ENCODE measurements at places on chromosomes 5 and 9.

GRCh38 chr5:1003296-1003937 lies 5.2 kb upstream of the NKD2 start:
- DNase-seq: peak; percentile 95

DNA sequence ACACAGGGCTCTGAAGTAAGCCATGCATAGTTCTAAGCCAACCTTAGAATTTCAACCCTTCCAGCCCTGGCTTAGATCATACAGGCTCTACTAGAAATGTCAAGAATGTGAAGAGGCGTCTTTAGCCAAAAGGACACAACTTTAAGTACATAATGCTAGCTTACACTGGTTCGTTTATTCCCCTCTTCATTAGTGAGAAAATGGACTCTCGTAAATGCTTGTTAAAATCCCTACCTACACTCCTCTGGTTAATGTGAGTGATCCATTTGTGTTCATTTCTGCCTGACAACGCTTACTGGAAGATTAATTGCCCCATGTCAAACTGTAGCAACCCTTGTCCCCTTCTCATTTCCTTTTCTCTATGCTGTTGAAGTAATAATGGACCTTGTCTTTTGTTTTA lies 149.3 kb upstream of the POU5F2 start:
- no peak for DNase-seq

GRCh38 chr9:8085986-8086385 lies 286.4 kb upstream of the DMAC1 start:
- no peak for DNase-seq

DNA sequence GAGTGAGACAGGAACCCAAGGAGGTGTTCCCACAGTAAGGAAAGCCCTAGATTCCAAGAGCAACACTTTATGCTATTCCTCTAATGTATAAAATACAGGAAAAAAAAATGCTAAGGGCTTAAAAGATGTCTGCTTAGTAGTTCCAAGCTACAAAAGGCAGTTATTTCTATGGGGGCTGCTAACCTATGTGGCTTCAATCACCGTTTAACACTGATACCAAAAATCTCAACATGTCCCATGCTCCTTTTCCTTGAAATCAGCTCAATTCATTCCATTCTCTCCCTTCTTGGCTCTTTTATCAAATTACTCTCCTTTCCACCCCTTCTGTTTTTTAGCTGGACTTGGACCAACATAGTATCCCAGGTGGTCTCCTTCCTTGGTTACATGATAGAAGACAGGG lies 20.6 kb downstream of the CCNH start:
- DNase-seq: no peak

- DNase-seq: no peak
Observed at GRCh38 chr5:31850981-31851689, 212.2 kb downstream of the PDZD2 start.

DNA sequence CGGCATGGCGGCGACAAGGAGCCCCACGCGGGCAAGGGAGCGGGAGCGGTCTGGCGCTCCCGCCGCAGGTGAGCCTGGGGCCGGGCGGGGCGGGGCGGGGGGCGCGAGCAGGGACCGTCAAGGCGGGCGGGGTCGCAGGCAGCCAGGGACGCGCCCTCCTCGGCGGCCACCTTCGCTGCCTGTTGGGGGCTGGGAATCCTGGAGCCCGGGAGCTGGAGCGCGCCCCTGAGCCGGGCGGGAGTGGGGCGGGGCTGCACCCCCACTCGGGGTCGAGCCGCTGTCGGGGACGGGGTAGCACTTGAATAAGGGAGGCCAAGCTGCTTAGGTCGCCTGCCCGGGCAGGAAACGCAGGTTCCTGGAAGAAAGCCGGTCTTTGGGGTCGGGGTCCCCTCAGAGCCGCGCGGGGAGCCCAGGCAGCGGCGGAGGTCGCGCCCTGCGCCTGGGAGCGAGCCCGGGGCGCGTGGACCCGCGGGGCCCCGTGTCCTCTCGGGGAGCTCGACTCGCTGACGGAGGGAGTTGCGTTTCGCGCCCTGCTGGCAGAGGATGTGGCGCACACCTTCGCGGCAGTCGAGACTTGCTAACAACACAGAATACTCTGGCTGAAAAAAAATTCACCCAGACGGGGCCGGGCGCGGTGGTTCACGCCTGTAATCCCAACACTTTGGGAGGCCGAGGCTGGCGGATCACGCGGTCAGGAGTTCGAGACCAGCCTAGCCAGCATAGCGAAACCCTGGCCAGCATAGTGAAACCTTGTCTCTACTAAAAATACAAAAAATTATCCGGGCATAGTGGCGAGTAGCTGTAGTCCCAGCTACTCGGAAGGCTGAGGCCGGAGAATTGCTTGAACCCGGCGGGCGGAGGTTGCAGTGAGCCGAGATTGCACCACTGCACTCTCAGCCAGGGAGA lies 552 bp downstream of the OTULINL start:
- peak; percentile 75 for DNase-seq

GRCh38 chr5:106801554-106801953 lies 869.2 kb downstream of the EFNA5 start:
- no peak for DNase-seq

DNA sequence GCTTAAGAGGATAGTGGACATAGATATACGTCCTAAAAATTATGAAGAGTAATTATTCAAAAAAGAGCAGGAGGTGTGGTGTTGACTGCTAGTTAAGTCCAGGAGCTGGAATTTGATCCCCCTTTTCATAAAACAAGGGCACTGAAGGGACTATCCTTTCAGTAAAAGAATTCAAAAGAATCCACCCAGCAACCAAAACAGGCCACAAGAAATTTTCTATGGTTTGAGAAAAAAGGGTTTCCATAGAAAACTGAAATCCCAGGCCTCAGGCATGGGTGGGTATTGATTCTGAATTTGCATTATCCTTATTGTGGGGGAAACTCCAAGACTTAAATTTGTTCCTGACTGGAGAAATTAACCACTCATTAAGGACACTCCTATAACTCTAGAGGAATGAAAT lies 269.0 kb upstream of the MPDZ start:
- no peak for DNase-seq

GRCh38 chr9:76090909-76091308 lies 200.4 kb downstream of the PCSK5 start:
- DNase-seq: no peak

DNA sequence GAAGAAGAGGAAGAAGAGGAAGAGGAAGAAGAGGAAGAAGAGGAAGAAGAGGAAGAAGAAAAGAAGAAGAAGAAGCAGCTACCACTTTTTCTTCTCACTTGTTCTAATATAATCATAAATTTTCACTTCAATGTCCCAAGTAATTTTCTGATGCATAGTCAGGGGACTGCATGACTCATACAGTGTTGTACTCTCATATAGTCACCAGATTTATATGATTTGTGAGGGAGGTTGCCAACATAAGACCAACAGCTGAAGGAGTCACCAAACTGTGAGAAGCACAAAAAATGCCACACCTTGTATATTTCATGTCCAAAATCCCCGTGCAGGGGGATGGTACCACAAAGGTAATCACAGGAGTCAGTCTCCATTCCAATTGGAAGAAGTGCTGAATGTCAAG lies 32.7 kb upstream of the DMRTA1 start:
- DNase-seq: no peak

GRCh38 chr9:135521608-135522095 lies 412 bp downstream of the LCN1 start:
- DNase-seq: peak; percentile 33

DNA sequence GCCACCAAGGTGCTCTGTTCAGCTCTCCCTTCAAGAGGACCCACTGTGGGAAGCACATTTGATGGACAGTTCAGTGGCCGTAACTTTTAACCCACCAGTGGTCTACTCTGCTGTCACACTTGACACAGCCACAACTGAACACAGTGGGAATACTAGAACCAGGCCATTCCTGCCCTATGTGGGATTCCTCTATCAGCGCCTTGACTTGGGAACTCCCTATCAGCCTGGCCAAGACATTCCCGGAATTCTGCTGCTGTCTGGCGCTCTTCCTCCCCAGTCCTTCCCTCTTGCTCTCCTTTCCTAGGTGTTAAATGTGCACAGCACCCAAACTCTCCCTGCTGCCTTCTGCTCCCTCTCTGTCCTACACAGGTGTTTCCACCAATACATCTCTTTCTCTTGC lies 23.1 kb upstream of the SH3PXD2B start:
- no peak for DNase-seq

- peak; percentile 56 for DNase-seq
Observed at GRCh38 chr5:141628175-141628788, 8.4 kb downstream of the HDAC3 start.

GRCh38 chr9:135990468-135991429 lies 29.6 kb upstream of the UBAC1 start:
- no peak for DNase-seq

DNA sequence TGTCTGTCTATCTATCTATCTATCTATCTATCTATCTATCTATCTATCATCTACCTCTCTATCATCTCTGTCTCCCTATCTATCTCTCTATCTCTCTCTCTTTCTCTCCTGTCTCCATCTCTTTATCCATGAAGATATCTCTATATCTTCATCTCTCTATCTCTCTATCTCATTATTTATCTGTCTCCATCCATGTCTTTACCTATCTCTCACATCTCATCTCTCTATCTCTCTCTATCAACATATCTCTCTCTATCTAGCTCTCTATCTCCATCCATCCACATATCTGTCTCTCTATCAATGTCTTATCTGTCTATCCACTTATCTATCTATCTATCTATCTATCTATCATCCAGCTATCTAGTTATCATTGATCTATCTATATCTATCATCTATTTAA lies 292.1 kb upstream of the IRX2 start:
- no peak for DNase-seq

GRCh38 chr9:35136866-35137265 lies 21.2 kb upstream of the ATOSB start:
- no peak for DNase-seq

DNA sequence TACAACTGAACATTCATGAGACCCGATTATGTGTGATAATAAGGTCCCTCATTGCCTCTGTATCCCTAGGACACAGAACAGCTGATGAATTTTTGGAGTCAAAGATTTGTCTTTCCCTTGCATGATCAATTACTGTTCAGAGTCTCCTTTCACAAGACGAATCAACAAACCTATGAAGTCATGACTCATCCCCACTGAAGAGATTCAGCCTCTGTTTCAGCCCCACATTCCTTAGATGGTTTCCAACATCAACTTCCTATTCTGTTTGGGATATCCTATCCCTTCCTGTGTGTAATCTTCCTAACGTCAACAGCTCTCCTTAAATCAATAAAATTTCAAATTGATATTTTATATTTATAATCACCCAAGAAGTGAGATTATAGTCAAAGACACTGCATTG lies 199.0 kb downstream of the DNAH5 start:
- no peak for DNase-seq

DNA sequence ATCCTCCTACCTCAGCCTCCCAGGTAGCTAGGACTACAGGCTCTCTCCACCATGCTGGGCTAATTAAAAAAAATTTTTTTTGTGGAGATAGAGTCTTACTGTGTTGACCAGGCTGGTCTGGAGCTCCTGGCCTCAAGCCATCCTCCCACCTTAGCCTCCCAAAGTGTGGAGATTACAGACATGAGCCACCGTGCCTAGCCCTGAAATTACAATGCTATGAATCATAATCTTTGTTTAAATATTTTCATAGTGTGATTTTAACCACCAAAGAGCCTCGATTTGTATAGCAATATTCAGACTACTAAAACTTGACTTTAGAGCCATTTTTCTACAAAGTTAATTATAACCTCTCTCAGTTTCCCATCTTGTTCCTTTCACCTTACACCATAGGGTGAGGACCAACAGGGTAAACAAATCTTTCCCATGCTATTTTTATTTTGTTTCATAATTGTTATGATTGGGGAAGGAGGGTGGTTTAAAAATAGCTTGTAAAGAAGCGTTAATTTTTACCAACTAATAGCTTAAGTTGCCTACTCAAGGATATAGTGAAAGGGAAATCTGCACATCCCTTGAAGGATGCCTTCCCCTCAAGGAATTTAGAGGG lies 32.7 kb downstream of the UBE2D2 start:
- DNase-seq: no peak

DNA sequence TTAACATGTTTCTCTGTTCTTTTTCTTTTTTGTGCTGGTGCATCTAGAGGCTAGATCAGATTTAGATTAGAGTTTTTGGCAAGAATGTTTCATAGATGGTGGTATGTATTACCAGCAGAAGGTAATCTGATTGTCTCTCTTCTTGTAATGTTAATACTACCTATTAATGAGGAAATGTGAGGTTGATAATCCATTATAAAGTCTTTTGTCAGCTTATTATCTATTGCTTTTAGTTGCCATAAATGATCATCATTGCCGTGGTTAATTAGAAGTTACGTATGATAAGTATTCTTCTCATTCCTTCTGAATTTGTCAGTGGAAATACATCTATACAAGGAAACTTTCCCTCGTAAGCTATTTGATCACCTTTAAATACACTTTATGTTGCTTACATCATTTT lies 135.0 kb downstream of the PAM start:
- no peak for DNase-seq

- DNase-seq: no peak
Observed at GRCh38 chr5:91271999-91272398, 111.1 kb downstream of the ARRDC3 start.

All from RWPE2 (cell line).